GM12892 (cell line): ENCODE measurements at places on chromosomes 1 and 21.

- DNase-seq, result no peak
Observed at GRCh38 chr1:230892018-230892491, 23.7 kb upstream of the C1orf198 start.

DNA sequence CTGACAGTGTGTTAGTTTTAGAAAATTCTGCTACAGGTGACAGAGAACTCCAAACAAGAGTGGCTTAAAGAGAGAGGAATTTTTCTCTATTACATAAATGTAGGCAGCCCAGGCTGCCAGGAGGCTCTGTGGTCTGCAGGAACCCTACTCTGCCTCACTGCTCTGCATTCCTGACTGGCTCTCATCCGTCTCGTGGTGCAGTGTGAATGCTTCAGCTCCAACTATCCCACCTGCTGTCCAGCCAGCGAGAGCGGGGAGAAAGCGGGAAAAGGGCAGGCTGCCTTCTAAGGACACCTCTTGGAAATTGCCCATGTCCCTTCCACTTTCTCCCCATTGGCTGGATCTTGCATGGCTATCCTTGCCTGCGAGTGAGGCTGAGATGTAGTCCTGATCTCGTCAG, 131.3 kb downstream of the PEX14 start:
- no peak for DNase-seq

GRCh38 chr1:20787840-20788795, 1.0 kb upstream of the HP1BP3 start:
- DNase-seq, result no peak

- DNase-seq, result no peak
Observed at GRCh38 chr1:243977094-243977493, 74.0 kb upstream of the ZBTB18 start.

DNA sequence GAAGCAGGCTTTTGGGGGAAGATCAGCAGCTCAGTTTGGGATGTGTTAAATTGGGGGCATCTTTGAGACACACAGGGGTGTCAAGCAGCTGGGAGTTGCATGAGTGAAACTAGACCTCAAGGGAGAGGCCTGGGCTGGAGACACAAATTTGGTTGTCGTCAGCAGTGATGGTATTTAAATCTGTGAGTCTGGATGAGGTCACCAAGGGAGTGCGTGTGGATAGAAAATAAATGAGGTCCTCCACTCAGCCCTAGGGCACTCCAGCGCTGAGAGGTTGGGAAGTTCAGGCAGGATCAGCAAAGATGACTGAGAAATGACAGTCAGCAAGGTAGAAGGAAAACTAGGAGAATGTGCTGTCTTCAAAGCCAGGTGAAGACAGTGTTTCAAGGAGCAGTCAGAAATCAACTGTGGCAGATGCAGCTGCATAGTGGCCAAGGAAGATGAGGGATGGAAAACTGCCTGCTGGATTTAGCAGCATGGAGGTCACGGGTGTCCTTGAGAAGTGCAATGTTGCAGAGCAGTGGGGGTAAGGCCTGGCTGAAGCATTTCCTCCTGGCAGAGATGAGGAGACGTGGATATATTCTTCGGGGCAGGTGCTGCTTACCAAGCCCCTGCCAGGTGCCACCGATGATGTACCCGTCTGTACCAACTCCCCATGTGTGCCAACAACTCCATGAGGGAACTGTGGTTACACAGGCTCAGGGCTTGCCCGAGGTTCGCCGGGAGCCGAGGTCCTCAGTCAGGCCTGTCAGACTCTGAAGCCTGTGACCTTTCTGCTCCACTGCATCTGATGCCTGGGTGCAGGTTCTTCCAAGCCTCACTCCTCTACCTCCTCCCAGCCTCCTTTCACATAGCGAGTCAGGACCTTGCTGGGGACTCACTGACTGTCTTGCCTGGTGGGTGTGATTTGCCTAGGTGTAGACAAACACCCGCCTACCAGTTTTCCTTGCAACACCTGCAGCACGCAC, 11.3 kb downstream of the MAP7D1 start:
- DNase-seq, result no peak

GRCh38 chr1:53246261-53247134, 8.2 kb upstream of the MAGOH start:
- DNase-seq, result no peak

GRCh38 chr1:243325305-243325890, 69.6 kb downstream of the SDCCAG8 start:
- DNase-seq, result no peak

- no peak for DNase-seq
Observed at GRCh38 chr21:37001441-37001840, 5.1 kb upstream of the RIPPLY3 start.

DNA sequence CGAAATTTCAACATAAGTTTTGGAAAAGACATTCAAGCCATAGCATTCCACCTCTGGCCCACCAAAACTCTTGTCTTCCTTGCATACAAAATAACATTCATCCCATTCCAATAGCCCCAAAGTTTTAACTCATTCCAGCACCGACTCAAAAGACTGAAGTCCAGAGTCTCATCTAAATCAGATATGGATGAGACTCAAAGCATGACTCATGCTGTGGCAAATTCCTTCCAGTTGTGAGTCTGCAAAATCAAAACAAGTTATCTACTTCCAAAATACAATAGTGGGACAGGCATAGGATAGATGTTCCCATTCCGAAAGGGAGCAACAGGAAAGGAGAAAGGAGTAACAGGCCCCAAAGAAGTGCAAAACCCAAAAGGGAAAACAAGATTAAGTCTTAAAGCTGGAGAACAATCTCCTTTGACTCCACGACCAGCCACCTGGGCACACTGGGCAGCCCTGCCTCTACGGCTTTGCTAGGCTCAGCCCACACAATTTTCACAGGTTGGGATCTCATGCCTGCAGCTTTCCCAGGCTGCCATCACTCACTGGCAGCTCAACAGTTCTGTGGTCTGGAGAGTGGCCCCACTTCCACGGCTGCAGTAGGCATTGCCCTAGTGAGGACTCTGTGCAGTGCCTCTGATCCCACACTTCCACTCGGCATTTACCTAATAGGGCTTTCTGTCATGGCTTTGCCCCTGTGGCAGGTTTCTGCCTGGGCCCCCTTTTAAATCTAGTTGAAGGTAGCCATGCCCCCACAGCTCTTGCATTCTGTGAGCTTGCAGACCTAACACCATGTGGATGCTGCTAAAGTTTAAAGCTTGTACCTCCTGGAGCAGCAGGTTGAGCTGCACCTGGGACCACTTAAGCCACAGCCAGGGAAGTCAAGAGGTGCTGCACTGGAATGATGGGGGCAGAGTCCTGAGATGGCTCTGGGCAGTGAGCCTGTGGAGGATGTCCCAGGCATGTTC, 51.0 kb downstream of the RUNX3 start:
- no peak for DNase-seq

DNA sequence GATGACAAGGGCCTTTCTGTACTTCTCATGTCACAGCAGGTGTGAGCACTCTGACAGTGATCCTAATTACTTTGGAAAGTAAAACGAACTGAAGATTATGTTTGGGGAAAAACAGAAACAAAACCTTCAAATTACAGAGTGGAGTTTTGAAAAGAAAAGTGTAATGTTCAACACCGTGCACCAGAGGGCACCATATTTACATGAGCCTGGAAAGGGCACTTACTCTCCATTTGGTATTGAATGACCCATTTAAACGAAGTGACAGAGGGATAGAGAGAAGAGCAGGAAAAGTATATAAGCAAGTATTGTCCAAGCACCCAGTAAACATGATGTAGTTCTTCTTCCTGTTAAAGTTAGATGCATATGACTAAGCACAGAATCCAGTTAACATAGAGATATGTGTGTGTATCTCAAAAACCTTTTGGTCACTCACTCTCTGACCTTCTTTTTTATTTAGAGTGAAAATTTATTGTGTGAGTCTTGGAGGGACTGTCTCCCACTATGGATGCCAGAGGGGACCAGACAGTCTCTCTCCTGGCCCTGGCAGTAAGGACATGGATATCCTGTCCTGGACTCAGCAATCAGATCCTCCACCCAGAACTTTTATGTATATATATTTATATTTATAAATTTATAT, 3.8 kb upstream of the RGSL1 start:
- no peak for DNase-seq

DNA sequence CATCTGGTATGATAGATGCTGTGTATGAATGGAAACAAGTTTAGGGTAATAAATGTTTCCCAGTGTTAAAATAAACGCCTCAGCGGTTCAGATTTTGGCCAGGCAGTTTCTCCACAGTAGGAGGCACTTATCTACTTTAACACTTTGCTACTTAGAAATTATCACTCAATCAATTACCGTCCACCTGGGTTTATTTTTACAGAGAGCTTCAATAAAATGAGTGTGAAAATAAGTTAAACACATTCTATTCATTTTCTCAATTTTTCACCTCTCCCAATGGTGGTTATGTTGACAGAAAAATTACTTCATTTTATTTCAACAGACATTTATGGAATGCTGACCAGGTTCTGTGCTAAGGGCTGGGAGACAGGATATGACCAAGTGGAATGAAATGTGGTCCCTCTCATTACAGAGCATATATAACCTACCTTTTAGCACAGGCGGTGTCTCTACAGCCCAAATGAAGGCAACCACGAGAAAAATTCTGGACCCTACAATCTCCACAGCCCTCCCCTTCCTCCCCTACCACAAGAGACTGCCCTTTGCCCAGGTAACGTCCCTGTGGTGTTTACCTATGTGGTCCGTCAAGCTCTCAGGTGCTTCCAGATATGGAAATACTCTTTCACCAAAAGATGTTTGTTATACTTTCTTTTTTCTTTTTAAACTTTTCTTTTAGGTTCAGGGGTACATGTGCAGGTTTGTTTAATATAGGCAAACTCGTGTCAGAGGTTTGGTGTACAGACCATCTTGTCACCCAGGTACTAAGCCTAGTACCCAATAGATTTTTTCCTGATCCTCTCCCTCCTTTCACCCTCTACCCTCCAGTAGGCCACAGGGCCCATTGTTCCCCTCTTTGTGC, 105.5 kb downstream of the HLCS start:
- no peak for DNase-seq

- DNase-seq, result no peak
Observed at GRCh38 chr1:203280061-203280460, 25.3 kb upstream of the BTG2 start.

DNA sequence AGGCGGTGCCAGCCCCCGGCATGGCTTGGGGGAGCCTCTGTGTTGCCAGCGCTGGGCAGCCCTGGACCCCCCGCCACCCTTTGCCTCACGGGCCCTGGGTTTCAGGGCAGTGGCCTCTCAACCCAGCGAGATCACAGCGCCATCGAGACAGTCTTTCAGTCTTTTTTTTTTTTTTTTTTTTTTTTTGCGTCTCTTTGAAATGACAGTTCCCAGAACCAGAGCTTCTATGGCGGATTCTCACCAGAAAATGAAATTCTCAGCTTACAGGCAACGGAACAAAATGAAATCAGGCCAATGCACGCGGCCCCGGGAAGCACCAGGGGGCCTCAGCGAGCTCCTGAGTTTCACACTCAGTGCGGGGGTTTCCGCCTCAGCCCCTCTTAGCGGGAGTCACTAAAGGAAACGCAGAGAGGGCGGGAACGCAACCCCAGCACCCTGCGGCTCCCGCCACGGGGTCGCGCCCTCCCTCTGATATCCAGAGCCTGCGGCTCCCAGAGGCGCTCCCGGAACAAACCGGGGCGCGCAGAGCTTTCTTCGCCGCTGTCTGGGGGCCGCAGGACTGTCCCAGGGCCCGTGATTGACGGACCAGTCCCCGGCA, 8.0 kb upstream of the COL6A1 start:
- peak; percentile 80 for DNase-seq

- no peak for DNase-seq
Observed at GRCh38 chr1:84722794-84723193, 32.5 kb upstream of the SSX2IP start.

DNA sequence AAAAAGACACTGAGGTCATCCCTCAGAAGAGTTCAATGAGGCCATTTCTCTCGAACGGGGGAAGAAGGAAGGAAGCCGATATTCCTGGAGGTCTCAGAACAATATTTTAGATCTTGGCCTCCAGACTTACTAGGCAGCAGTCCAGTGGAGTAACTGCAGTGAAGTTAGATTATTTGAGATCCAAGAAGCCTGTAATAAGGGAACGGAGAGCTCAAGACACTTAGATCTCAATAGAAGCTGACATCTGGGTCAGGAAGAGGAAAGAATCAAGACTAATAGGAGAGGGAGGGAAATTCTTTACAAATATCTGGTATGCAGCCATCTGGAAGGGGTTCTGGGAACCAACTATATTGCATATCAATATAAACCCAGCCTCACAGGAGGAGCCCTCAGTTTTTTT, 13.6 kb upstream of the ENAH start:
- no peak for DNase-seq

- no peak for DNase-seq
Observed at GRCh38 chr1:32464191-32464715, 619 bp upstream of the ZBTB8B start.
